GM12878 (cell line): ENCODE measurements at places on chromosomes 1 and 21. TPM values are rescaled to one million over a fixed set of nuclear protein-coding genes. Genes with fewer than 3 reads are reported as not detected.

FAM131C gene
- not detected in 2 replicates for polyA plus RNA-seq

DNA sequence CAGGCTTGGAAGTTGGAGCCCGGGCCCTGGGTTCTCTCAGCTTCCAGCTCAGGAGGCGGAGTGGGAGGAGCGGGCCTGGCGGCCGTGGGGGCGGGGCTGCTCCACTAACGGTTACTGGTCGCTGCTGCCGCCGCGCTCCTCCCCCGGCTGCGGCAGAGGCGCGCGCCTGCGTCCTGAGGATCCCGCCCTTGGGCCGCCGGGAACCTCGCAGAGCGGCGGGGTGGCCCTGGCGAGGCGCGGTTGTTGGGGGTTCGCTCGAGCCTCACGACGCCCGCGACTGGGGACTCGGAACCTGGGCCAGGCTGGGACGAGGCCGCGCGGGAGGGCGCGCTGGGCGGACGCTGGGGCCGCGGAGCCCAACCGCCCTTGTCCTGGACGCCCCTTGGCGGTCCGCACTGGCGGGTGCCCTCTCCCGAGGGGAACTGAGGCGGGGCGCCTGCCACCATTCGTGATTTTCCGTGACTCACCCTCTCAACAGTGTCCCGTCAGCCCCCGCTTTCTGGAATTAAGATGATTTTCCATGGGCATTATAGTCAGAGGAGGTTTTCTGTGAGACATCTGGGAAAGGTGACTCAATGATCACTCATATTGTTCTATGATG is 34.1 kb downstream of the OR2G3 start:
- DNase-seq: no peak

CDK11A gene
- 19.4 and 27.8 TPM in 2 replicates for polyA plus RNA-seq

DYRK1A gene
- polyA plus RNA-seq: 1.7 and 2.4 TPM in 2 replicates

- no peak for DNase-seq
These were observed 344.6 kb downstream of the RYR2 start for GRCh38 chr1:237386362-237387143.
